ENCODE measurements at places on chromosomes 12 and 14.

- no peak for DNase-seq
Measured at GRCh38 chr14:37623426-37623951, 28.1 kb downstream of the TTC6 start.

- peak; percentile 84 for DNase-seq
Measured at GRCh38 chr14:100654814-100655740, 67.9 kb upstream of the BEGAIN start.

GRCh38 chr14:59236195-59236594 lies 47.7 kb downstream of the DAAM1 start:
- DNase-seq = no peak

GRCh38 chr12:14959916-14960496 lies 1.4 kb downstream of the ARHGDIB start:
- no peak for DNase-seq

- DNase-seq = no peak
Measured at GRCh38 chr12:89817501-89818226, 109.0 kb upstream of the ATP2B1 start.

DNA sequence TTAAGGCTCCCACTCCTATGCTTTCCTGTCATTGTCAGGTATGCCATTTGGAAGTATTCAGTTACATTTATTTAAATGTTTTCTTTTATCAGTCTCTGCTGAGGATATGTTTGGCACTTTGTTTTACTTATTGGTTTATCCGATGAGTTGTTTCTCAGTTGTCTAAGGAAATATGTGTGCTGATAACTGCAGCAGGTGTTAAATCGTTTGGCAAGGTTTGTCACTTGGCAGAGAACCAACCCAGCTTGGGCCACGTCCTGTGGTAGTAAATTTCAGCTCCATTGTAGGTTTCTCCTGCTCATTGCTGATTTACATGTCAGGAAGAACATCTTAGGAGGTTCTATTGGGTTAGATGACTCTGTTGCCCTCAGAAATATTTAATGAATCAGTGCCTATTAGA lies 22.0 kb upstream of the MGST1 start:
- no peak for DNase-seq

DNA sequence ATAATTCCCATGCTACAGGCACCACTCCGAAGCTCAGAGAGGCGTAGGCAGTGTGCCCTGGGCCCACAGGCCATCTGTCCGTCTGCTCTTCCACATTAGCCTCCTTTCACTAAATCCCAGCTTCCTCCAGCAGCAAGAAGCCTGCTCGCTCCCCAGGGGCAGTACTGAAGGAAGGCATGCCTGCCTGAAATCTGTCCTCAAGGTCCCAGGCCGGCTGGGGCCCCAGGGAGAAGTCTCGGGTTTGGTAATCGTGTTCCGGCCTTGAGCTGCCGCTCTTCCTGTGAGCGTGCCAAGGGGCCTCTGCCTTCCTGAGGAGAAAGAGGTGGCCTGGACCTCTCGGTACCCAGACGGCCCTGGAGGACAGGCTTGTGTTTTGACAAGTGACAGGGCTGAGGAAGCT lies 15.2 kb upstream of the DLK1 start:
- no peak for DNase-seq

- DNase-seq = no peak
Measured at GRCh38 chr14:39452680-39453079, 20.4 kb upstream of the FBXO33 start.

DNA sequence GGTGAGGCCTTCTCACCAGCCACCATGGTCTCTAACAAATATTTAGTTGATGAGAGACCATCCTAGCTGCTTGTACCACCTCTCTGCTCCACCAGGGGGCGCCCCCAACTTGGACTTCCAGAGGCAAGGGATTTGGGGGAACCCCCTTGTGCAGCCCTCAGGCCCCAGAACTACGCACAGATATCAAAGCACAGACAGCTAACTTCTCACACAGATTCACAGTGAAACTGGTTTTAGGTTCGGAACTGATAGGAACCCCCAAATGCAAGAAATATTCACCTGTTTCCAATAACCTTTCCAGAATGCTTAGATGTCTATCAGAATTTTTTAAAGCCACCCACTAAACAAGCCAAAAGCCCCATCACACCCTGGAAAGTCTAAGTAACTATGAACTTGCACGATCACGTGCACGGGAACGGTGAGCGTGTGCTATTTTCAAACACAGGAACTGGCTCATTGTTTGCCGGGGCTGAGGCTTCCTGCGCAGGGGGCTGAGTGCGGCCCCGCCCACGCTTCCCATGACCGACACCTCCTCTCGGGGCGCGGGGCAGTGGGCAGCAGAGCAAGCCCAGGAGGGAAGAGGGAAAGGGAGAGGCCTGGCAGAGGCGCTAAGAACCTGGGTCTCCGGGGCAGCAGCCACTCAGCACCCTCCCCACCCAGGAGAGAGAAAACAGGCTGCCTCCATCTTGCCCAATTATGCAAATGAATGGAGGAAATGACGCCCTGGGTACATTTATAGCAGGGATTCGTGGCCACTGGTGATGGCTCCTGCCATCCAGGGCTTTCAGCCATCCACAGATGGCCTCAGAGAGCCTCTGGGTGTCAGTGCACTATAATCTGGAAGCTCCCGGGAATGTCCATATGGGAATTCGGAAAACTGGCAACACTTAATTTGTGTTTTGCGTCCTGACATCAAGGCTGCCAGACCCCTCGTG lies 79.4 kb upstream of the GPR68 start:
- DNase-seq = peak; percentile 81

GRCh38 chr12:106020736-106021135 lies 118.0 kb downstream of the NUAK1 start:
- DNase-seq = no peak

DNA sequence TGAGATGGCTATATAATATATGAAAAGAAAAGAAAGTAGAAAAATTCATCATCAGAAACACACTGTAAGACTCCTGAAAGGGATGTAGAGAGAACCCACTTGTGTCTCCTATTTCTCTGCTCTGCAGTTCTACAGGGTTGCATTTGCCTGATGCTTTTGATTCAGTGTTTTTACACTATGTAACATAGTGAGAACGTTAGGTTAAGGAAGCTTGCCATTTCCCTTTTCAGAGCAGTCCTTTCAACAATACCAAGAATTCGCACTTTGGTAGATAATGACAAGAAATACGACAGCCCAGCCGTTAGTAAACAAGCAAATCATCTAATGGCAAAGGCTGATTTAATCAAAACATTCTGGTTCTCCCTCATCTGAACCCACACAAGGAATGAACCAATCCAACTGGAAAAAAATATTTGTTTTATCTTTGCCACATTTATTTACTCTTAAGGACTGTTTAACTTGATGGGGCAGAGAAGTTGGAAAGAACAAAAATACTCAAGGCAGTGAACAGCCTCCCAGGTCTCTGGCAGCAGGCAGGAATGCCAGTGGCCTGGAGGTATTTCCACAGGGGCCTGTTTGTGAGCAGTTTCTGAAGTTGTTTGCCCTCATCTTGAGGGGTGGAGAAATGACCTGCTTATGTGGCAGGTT lies 30.8 kb upstream of the SOCS2 start:
- DNase-seq = no peak

- no peak for DNase-seq
Measured at GRCh38 chr12:51886021-51886710, 1.7 kb upstream of the ANKRD33 start.

- peak; percentile 74 for DNase-seq
Measured at GRCh38 chr14:81269100-81269978, 48.6 kb upstream of the GTF2A1 start.

DNA sequence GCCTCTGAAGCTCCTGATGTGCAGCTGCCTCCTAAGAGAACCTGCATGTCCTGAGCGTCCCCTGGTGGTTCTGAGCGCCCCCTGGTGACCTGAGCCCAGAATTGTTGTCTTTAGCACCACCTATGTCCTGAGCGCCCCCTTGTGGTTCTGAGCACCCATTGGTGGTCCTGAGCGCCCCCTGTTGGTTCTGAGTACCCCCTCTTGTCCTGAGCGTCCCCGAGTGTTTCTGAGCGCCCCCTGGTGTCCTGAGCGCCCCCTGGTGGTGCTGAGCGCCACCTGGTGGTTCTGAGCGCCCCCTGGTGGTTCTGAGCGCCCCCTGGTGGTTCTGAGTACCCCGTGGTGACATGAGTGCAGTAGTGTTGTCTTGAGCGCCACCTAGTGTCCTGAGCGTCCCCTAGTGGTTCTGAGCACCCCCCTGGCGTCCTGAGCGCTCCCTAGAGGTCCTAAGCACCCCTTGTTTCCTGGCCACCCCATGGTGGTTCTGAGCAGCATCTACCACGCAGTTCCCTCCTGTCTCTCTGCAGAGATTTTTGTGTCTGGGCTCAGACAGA lies 782.5 kb downstream of the TMEM121 start:
- DNase-seq = peak; percentile 47

DNA sequence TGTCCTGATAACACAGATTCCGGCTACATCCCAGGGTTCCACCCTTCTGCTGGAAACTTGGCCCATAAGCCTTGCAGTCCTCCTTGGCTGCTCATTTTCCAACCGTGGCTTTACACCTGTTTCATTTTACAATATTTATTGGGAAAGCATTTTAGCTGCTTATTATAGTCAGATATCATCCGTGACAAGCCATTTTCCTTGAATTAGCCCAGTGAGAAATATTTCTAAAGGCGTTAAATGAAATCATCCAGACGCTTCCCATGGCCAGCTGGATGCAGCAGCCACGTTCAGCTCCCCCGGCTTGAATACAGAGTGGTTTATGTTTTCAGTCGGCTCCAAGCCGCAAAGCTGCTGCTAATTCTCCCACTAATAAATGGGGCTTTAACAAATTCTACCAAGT lies 245.0 kb upstream of the PELI2 start:
- DNase-seq = no peak

GRCh38 chr14:93950948-93951634 lies 23.9 kb downstream of the FAM181A start:
- no peak for DNase-seq

- DNase-seq = peak; percentile 81
Measured at GRCh38 chr12:47837190-47838171, 17.8 kb upstream of the HDAC7 start.

DNA sequence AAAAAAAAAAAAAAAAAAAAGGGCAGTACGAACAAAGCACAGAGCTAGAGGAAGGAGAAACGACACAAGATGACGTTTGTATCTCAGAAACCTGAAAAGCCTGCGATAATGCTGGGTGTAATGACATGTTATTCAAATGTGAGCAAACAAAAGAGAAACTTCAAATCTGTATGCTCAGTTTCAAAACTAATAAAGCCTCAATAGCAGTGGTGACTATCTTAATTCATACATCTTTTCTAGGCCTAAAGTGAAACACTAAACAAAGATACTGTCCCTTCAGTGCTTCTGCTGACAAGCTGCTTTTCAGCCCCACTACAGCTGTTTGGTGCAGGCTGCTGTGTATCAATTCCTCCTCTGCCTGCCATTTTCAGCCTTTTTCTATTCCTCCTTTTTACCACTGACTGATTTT lies 15.8 kb downstream of the ITPR2 start:
- DNase-seq = no peak

DNA sequence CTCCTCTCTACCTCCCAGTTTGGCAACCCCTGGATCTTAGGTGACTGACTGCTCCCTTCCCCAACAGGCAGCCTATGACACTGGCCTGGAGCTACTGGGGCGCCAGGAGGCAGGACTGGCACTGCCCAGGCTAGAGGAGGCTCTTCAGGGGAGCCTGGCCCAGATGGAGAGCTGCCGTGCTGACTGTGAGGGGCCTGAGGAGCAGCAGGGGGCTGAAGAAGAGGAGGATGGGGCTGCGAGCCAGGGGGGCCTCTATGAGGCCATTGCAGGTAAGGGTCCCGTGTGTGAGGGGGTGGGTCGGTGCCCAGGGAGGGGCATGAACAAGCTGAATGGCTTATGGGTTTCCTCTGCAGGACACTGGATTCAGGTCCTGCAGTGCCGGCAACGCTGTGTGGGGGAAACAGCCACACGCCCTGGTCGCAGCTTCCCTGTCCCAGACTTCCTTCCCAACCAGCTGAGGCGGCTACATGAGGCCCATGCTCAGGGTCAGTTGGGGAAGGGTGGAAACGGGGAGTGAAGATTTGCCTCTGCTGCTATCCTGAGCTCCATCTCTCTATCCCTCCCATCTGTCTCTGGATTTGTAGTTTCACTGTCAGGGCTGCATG lies 2.2 kb downstream of the P3H3 start:
- no peak for DNase-seq

GRCh38 chr12:6555018-6555691 lies 687 bp downstream of the IFFO1 start:
- peak; percentile 77 for DNase-seq

GRCh38 chr12:115569345-115570068 lies 708.0 kb downstream of the MED13L start:
- DNase-seq = peak; percentile 72

DNA sequence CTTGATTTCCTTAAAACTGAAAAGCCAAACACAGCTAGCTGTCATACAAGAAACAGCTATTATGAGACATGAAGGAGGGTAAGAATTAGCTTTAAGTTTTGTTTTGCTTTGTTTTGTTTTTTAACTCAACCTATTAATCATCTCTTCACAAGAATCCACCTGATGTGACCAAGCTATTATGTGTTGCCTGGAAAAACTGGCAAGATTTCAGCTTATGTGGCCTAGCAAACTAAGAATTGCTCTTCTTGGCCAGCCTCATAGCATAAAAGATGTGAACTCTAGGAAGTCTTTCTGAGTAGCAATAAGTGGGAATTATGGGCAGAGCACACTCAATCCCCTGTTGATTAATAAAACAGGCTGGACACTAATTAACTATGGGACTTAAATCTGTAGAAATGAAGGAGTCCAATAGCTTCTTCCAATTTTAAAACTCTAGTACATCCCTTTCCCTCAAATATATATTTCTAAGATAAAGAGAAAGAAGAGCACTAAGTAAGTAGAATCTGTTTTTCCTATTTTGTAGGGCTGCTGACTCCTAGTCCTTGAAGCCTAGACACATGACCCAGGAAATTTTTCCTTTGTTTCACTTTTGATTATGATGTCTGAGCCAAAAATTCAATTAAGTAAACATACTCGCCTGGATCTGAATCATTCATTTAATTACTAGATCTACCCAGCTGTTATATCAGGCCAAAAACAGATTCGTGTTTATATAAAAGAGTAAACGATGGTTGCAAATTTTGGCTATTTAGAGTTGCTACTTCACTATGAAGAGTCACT lies 75.7 kb downstream of the GTF2A1 start:
- no peak for DNase-seq

DNA sequence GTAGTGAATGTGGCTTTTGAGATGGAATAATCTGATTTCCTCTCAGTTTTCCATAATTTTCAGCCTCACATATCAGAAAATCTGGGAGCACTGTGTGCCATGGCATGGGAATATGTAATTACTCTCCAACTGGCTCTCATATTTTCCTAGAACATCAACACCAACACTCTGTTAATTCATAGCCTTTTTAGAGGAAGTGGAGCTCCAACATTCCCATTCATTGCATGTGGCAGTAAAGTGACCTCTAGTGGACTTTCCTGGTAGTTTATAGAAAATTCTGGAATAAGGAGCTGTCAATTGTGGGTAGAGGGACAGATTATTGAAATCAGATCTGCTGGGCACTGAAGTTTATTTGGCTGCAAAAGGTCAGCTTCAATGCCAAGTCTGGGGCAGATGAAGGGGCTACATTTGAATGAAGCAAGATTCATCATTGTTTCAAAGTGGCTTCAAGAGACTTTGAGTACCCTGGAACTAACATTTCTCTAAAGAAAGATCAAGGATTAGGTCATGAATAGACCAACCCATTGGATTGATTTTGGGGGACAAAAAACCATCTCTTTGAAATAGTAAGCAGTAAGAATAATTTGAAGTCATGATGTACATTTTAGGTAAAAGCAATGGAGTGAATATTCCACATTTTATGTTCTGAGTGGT lies 23.6 kb upstream of the USP44 start:
- peak; percentile 54 for DNase-seq
